ENCODE measurements at places on chromosomes 2 and 18. TPM values are rescaled to one million over a fixed set of nuclear protein-coding genes. Genes with fewer than 3 reads are reported as not detected.

DNA sequence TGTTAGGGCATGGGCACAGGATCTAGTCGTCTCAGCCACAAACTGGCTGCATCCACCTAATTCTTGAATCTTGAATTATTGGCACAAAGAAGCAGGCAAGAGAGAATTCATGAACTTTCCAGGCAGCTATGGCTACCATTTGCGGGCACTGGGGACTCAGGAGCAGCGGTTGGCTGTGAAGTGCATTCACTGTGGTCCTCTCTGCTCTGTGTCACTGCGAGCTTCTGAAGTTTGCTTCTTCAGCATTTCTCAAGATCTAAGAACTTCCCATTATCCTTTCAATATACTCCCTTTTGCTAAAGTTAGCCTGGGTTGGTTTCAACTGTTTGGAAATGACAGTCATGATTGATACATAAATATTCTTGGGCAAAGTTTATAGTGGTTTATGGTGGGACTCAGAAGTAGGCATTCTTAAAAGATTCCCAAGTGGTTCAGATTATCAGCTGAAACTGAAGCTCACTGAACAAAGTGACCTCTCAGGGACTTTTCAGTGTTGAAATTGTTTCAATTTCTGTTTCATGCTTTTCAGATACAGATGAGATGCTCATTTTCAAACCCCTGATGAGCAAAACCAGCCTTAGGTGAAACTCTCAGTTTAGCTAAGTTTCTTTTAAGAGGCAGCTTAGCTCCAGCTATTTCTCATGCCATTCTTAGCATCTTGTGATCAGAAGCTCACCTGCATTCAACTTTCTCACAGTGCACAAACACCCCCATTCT lies 1258.3 kb upstream of the GYPC start:
- DNase-seq, result no peak

DNA sequence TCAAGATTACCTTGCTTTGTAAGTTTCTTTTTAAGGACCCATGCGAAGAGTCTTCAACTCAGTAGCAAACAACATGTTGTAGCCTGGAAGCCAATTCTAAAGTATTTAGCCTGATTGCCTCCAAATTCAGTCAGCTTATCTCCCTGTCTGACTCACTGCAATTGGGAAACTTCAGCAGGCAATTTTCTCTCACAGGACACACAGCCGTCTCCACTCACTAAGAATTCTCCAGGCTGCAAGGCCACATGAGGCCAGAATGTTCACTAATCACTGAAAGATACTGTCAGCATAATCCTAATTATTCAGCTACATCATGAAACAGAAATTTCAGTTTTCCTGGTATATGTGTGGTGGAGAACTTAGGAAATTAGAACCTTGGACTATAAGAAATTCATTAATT lies 78.1 kb upstream of the PDE1A start:
- no peak for DNase-seq

DNA sequence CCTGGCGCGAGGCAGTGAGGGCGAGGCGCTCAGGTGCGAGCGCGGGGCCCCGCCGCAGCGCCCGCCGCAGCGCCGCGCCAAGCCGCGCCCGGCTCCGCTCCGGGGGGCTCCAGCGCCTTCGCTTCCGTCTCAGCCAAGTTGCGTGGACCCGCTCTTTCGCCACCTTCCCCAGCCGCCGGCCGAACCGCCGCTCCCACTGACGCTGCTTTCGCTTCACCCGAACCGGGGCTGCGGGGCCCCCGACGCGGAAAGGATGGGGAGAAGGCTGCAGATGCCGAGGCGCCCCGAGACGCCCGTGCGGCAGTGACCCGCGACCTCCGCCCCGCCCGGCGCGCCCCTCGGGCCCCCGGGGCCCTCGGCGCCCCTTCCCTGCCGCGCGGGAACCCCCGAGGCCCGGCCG lies 328 bp upstream of the INHBB start:
- no peak for DNase-seq

GRCh38 chr2:157261199-157261782 lies 3.8 kb downstream of the GALNT5 start:
- no peak for DNase-seq

DNA sequence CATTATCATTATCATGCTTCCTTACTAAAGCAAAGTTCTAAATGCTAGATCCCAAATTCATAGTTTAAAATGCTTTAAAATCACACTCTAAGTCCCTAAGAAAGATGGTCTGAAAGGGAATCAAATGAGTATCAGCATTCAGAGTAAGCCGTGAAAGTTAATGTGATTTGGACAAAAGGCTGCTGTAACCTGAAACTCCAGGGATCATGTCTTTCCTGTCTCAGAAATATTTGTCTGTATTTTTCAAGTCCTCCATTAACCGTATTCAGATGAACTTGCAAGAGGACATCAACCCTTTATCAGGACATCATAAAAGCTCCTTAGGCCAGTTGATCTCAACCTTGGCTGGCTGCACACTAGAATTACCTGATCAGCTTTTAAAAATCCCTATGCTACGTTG lies 324.3 kb upstream of the PKDCC start:
- DNase-seq, result no peak

DNA sequence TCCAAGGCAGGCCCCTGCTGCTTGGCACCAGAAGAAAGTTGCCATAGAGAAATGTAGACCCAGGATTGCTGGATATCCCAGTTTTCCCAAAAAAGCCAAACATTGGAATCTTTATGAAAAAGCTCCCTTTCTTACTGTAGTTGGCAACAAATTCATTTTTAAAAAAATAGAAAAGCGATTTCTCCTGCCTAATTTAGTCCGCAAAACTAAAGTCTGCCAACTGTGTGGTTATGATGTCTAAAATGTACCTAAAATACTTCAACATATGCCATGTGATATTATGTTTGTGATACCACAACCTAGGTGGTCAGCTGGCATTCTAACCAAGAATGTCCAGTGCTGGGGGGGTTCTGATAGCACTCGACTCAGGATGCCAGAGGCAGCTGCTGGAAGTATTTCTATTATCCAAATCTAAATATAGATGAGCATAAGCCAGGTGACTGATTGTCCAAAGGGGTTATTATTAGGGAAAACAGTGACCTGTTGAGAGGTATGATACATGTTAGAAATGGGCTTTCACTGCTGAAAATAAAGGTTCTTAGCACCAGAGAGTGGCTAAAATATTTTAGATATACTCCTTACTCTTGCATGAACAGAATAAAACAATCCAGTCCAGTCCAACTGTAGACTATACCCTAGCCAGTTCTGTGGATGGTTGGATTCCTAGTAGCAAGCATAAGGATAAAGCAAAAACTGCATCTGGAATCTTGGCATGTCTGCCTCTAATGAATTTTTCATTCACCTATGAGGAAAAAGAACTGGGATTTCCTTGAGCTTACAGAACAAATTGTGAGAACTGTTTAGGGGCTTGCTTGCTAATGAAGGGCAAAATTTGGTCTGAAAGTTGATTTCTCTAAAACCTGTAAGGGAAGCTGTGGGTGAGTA lies 101.7 kb downstream of the STK39 start:
- DNase-seq, result no peak

DNA sequence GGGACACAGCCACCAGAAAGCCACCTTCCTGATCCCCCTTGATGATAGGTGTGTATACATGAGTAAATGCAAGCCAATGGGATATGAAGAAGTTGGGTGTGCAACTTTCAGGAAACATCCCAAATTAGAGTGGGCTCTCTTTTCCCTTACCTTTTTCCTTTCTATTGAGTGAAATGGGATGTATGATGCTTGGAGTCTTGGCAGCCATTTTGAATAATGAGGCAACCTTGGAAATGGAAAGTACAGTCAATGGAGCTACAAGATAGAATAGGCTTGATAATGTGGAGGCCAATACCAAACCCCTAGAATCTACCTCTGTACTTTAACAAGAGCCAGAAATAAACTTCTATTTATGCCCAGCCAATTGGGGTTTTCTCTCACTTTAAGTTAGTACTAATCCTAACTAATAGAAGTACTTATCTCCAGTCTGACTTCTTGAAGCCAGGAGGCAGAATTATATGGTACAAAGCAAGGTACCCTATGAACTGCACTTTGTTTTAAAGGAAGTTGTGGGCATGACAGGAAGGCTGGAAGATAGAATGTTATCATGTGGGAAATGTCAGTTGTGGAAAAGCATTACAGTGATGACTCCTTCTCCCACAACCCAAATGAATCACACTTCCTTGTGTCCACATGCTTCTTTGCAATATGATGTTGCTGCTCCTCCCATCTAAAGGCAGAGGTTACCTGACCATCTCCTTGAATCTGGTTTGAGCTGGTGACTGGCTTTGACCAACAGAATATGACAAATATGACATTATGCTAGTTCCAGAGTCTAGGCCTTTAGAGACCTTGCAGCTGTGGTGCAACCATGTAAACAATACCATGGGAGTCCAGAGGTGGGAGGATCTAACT lies 12.9 kb upstream of the NABP1 start:
- no peak for DNase-seq

- no peak for DNase-seq
Measured at GRCh38 chr2:175855236-175855635, 146.8 kb downstream of the LNPK start.

The GATA6 gene
- 0.13 TPM for total RNA-seq

The HOXD13 gene
- not detected for total RNA-seq

The IL1R2 gene
- total RNA-seq, result not detected

The REG3A gene
- total RNA-seq, result not detected

The SLC14A1 gene
- 4.1 TPM for total RNA-seq

Measured in naive thymus-derived CD8-positive, alpha-beta T cell (primary cell).